CD4-positive, alpha-beta T cell treated with Interleukin-15 for 4 hours (primary cell): ENCODE measurements at places on chromosomes 1 and 21.
A peak's percentile ranks its signal among the peaks of the same experiment; 100 is the strongest.

GRCh38 chr1:79633456-79633855, 626.9 kb upstream of the ADGRL4 start:
- no peak for DNase-seq

DNA sequence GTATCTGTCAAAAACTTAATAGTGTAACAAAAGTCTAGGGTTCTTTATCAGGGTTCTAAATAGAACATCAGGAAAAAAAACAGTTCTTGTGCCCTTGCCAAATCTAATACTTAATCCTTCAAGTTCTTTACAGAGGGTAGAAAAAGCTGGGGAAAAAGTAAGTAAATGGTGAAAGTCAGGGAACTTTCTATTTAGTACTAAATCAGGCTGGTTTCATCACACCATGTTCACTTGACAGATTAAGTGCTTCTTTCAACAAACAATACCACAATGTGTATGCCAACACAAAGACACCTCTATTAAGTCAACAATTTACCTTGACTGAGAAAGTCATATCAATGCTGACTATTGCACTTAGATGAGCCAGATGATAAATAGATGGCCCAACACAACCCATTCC, 9.7 kb downstream of the DBT start:
- no peak for DNase-seq

DNA sequence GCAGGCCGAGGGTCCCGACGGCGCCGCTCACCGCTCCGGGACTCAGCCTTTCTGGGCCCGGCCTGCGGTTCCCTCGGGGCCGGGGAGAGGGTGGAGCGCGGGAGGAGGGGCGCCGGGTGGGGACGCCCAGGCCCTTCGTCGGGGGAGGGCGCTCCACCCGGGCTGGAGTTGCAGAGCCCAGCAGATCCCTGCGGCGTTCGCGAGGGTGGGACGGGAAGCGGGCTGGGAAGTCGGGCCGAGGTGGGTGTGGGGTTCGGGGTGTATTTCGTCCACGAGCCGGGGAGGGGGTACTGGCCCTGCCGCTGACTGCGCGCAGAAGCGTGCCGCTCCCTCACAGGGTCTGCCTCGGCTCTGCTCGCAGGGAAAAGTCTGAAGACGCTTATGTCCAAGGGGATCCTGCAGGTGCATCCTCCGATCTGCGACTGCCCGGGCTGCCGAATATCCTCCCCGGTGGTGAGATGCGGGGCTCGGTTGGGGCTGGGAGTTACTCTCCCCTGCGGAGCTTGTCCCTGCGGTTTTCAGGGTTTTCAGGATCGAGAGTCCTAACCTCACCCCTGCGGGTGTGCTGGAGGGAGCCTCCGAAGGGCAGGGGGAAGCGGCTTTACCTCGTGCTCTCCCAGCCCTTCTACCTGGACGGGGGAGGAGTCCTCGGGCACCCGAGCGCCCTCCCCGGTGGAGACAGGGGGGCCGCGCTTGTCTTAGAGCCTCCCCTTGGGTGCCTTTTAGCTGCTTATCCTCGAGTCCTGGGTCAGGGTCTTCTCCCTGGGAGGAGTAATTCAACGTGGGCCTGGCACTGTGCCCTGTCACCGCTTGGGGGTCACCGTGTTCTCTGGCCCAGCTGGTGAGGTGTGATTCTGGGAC, 2.1 kb downstream of the SAMD11 start:
- no peak for DNase-seq

DNA sequence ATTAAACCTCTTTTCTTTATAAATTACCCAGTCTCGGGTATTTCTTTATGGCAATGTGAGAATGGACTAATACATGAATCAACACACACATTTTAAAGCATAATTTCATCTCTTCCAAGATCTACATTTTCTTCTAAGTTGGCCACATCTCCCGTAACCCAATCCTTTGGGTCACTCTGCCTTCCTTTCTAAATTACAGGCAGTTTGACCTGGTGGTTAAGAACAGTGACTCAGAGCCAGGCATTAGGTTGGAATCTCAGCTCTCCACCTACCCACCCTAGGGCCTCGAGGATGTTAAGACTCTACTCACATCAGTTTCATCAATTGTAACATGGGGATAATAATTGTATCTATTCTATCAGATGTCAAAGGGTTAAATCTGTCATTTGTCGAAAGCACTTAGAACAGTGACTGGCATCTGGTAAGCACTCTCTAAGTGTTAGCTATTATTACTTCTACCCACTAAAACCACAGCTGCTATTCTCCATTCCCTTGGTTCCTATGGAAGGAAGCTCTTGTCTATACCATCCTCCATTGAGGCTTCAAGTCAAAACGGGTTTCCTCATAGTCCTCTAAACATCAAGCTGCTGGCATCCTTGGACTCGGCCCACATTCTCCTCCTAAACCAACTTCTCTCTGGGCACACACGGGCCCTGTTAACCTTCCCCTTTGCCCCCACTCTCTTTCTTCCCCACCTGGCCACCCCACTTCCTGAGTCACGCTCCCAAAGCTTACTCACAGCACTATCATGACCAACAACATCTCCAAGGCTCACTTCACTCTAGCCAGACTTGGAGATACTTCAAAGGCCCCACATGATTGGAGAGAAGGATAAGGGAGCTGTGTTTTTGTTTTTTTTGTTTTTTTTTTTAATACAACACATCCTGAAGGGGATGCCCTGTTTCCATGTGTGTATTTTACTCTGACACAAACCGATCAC, 116.9 kb downstream of the TGFBR3 start:
- no peak for DNase-seq

GRCh38 chr1:218926631-218927030, 247.0 kb upstream of the LYPLAL1 start:
- no peak for DNase-seq

DNA sequence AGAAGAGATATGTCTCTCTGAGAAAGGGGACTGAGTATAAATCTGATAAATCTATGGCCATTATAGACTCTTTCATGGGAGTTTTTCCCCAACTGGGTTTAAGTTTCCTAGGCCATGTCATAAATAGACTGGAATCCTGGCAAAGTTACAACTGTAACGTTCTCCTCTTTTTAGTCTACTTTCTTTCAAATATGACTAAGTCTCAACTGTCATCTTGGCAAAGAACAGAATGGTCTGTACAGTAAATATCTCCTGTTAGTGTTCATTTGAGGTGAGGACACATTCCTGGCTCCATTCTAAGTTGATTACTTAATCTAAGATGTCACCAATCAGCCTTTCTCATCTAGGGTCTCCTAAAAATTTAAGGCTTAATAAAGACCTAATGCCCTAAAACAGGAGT, 300.5 kb downstream of the BRINP2 start:
- DNase-seq: no peak

- no peak for DNase-seq
Observed at GRCh38 chr1:14945132-14946010, 208.2 kb upstream of the TMEM51 start.

- no peak for DNase-seq
Observed at GRCh38 chr1:93990010-93990409, 80.8 kb upstream of the GCLM start.

GRCh38 chr1:28244549-28245251, 8.8 kb downstream of the ATP5IF1 start:
- no peak for DNase-seq

DNA sequence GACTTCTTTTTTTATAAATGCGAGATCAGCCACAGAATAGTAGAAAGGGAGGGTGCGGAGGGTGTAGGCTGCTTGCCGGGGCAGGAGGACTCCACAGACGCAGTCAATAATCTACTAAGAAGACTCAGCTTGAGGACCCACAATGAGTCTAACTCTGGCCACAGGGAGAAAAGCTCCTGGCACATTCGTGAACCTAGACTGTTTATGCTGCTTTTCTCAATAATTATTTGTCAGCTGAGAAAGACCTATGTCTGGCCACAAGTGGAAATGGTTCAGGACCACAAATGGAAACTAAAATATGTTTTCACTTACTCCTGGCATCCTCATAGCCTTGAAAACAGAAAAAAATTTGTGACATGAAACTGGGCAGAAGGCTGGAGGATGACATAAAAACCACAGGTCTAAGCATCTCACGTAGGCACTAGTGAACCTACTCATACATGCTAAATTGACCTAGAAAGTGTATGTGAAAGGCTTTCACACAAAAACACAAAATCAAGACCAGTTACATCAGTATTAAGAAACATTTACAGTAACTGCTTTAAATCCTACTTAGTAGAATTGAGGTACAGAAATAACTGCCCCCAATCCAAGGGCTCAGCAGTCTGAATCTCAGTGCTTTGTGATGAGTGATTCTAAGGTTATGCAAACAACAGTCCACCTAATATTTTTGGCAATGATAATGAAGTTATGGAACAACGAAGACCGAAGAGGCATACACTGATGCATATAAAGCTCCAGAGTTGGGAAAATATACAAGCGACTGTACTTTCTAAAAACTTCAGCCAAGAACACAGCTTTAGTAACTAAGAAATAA, 159.5 kb downstream of the SLC45A1 start:
- no peak for DNase-seq

GRCh38 chr1:33060579-33061083, 20.3 kb upstream of the AZIN2 start:
- no peak for DNase-seq

GRCh38 chr1:6083801-6084446, 38.2 kb downstream of the KCNAB2 start:
- no peak for DNase-seq

GRCh38 chr1:33456502-33456886, 16.0 kb upstream of the ZSCAN20 start:
- DNase-seq: no peak

- no peak for DNase-seq
Observed at GRCh38 chr1:53626616-53627015, 112.3 kb downstream of the GLIS1 start.

GRCh38 chr1:40450495-40451237, 390 bp downstream of the ZFP69B start:
- peak; percentile 87 for DNase-seq

- DNase-seq: no peak
Observed at GRCh38 chr1:33358114-33358794, 37.4 kb upstream of the A3GALT2 start.

DNA sequence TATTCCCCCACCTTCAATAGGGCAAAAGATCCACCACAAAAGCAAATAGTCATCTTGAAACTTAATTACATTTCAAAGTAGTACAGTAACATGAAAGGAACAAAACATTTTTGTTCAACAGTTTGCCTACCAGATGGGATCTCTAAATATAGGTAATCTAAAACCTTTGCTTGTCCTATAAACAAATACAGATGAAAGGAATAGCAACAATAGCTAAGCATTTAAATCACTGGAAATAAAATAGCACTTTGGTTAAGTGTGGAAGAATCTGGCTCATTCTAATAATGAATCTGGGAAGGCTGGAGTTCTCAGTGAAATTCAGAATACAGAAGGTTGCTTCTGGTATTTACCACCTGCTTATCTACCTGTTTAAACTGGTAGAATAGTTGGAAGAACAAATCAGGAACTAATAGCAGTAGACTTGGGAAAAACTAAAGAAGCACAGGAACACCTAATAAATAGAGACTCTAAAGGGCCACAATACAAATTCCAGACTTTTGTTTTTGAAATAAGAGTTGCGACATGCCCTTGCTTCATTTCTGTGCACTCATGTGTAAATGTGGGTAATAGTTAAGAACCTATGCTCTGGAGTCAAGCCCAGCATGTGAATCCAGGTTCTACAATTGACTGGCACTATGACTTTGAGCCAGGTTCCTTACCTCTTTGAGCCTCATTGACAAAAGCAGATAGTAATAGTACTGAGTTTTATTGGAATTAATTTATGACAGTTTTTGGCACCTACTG, 2.3 kb upstream of the LYPLAL1 start:
- DNase-seq: no peak

GRCh38 chr1:221783936-221784335, 42.0 kb upstream of the DUSP10 start:
- no peak for DNase-seq

DNA sequence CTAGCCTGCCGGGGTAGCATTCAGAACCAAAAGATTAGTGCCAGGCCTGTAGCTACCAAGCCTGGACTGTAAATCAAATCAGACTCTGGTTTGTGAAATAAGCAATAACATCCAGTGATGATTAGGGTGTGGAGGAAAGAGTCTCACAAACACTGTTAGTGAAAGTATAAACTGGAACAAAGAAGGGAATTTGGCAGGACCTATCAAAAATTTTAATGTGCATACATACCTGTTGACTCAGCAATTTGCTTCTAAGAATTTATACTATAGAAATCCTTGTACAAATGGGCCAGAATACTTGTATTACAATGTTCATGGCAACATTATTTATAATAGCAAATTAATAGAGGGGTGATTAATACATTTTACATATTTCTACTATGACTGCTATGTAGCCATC, 109.8 kb upstream of the WARS2 start:
- no peak for DNase-seq

- DNase-seq: no peak
Observed at GRCh38 chr21:43697758-43698643, 20.9 kb upstream of the PDXK start.

DNA sequence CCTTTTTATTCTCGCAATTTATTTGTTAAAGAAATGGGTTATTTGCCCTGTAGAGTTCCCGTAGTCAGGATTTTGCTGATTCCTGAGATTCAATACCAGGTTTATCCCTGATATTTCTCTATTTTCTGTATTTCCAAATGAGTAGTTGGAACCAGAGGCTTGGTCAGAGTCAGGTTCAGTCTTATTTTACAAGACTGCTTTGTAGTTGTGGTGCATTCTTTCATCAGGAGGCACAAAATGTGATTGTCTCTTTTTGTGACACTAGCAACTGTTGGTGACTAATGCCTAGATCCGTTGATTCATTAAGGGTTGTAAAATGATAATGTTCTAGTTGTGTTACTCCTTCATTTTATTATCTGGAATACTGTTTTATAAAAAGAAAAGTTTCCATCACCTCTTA, 95.5 kb upstream of the TPTE start:
- no peak for DNase-seq

- no peak for DNase-seq
Observed at GRCh38 chr1:18263547-18264120, 156.0 kb downstream of the IGSF21 start.

GRCh38 chr1:109721042-109721441, 9.0 kb downstream of the GSTM5 start:
- DNase-seq: no peak

GRCh38 chr1:8094481-8095241, 68.6 kb upstream of the ERRFI1 start:
- no peak for DNase-seq

GRCh38 chr1:244414543-244414942, 37.2 kb downstream of the ADSS2 start:
- DNase-seq: no peak

- no peak for DNase-seq
Observed at GRCh38 chr1:224266105-224266914, 63.7 kb downstream of the NVL start.
